ENCODE measurements at places on chromosomes 4 and X. TPM values are rescaled to one million over a fixed set of nuclear protein-coding genes. Genes with fewer than 3 reads are reported as not detected.

DNA sequence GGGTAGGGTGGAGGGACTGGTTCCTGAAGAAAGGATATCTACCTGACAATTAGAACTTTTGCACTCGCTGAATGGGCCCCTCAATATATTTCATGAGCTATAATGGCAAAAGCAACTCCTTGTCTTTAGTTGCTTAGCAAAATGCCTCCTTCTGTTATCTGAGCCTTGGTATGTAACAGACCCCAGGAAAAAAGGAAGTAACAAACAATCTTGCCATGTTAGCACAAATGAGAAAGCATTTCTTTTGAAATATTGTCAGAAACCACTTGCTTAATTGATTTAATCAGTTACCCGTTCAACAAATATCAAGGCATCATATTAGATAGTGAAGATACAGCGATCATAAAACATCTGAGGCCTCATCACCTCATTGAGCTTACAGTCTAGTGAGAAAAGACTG lies 74.6 kb upstream of the MAGEA10 start:
- DNase-seq = no peak

DNA sequence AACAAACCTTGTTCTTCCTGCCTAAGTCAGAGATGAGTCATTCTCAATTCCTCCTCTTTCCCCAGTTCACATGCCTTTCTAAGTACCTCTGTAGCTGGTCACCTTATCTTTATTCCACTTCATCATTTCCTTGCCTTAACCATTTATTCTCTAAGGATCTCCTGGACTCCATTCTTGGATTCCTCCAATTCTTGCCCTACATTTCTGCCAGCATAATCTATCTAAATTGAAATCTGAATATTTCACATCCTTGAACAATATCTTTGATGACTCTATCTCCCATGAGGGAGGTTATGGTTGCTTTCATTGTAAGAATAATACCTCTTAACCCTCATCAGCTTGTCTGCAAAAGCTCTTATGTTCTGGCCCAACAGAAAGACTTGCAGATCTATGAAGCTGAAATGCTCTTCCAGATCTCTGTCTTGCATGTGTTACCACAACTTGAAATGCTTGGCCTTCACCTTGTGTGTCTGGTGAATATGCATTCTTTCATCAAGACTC lies 28.6 kb upstream of the PDE5A start:
- DNase-seq = no peak

DNA sequence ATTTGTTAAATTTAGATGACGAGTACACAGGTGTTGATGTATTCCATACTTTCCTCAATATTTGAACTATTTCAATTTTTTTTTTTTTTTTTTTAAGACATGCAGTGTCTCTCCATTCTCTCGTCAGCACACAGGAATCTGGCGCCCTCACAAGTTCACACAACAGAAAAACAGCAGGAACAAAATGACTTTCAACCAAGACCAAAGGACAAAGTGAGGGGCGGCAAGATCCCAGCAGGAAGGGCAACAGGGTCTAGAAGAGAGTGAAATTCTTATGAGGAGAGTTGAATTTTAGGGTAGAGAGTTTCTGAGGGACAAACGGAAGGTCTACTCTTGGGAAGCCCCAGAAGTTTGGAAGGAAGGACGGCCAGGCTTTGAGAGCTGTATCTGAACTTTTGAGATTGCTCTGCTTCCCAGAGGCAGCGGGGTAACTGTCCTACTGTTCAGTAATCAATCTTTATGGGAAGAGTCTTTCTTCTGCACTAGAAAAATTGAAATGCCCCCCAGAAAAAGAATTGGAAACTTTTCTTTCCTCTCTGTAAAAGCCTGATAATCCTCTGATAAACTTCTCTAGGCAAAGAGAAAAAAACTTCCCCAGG lies 760.2 kb downstream of the RAB28 start:
- no peak for DNase-seq

DNA sequence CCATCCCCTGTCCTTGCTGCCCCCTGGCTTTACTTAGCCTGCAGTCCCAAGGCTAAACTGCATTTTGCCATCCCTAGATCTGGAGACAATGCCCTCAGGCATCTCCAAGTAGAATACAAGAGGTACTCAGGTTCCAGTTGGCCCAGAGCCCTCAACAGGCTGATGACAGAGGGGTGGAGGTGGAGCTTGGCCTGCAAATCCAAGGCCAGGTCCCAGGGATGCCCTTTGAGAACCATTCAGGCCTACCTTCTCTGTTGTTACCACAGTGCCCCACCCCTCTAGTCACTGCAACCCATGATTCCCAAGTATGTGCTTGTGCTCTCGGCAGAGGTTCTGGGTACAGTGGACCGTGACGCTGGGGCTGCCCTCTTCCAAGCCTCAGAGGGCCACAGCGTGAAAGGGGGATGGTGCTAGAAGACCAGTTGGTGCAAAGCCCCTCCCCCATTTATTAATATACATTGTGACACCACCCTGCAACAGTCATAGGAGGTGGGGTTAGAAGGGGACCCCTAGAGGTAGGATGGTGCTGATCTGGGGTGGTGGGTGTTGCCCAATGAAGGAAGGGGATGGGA lies 6.4 kb upstream of the UBA1 start:
- DNase-seq = no peak

The EVC2 gene
- total RNA-seq = 1.4 TPM
